Hematopoietic multipotent progenitor cell treated with erythropoietin and hydrocortisone succinate and interleukin-3 and kit ligand, for 8 days (in vitro differentiated cells): ENCODE measurements at places on chromosomes 6 and 20.

DNA sequence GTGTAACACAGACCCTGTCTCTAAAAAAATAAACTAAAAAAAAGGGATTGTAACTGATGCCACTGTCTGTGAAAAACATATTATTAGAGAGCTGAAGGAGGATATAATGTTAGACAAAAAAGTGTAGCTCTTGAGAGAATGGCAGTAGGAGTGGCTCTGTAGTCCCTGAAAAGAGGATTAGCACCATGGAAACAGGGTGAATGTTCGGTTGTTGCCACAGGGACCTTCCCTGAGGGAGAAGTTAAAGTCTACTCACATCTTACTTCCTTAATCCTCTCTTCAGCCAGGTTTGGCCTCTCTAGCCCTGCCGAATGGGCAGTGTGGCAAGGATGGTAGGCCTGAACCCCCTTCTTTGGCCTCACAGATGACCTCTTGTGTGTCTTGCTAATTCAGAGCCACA lies 12.1 kb downstream of the SCAND1 start:
- DNase-seq = no peak

- DNase-seq = peak; percentile 74
These were observed 12.3 kb downstream of the HMGN4 start for GRCh38 chr6:26550250-26550993.

DNA sequence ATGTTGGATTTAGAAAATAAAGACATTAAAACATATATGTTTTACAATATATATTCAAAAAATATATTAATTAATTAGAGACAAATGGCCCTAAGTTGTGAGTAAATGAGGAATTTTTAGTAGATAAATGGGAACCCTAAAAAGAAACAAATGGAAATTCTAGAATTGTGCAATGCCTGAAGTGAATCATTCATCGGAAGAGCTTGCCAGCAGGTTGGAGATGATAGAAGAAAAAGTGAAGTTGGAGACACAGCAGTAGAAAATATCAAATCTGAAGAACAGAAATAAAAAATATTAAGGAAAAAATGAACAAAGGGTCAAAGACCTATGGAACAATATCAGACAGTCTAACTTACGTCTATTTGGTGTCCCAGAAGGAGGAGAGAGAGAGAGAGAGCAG lies 109.4 kb upstream of the NEDD9 start:
- DNase-seq = no peak

GRCh38 chr6:57013521-57013926 lies 33.0 kb upstream of the KIAA1586 start:
- no peak for DNase-seq

DNA sequence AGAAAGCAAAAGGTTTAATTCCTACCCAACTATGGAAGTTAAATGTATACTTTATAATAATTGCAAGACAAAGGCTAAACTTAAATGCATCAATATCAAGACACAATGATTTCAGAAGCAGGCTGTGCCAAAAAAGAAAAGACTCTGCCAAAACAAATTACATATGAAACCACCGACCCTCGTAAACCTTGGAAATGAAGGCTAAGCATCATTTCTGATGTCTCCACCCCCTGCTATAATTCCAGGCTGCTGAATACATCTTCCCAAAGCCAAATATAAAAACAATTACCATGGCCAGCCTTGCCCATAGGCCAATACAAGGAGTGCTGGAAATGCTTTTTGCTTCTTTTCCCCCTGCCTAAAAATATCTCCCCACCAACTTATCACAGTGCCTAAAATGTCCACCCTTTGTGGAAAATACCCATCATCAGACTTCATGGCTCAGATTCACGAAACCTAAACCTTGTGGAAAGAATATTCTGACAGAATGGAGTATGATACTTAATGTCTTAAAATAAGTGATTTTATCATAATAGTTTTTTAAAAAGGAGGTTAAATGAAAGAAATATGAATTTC lies 37.4 kb downstream of the RCAN2 start:
- no peak for DNase-seq
